ENCODE measurements at places on chromosomes 2 and 18. TPM values are rescaled to one million over a fixed set of nuclear protein-coding genes. Genes with fewer than 3 reads are reported as not detected.

DNA sequence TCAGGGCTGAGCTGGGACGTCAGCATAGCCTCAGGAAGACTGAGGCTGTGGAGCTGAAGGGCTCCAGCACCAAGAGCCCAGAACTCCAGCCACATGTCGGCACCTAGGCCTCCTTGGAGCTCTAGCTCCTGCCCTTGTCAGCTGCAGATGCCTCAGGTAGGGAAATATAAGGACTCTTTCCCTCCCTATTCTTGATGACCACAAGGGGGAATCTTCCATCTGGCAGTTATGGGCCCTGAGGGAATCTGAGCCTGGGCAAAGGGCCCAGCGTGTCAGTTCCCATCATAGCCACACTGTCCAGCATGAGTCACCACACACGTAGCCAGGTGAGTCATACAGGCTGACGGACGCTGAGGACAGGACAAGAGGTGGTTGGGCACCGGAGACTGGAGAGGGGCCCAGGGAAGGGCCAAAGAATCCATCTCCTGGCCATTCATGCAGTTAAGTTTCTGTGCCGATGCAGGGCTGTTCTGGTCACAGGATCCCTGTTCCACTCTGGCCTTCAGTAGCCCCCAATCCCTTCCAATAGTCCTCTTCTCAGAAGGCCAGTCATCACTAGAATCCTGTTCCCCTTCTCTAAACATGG, 1.8 kb downstream of the MPV17 start:
- H3K36me3 ChIP-seq, result peaks cover 14% of the 10 kb centered on the region
- peak; percentile 91 for DNase-seq
- H3K27me3 ChIP-seq, result no peaks in the 10 kb centered on the region
- H3K27ac ChIP-seq, result peak overlapping the region; percentile 93
- H3K4me1 ChIP-seq, result peaks cover 15% of the 10 kb centered on the region

ARHGEF4 gene
- 5.4 TPM for polyA plus RNA-seq

- H3K36me3 ChIP-seq, result peaks cover 7% of the 10 kb centered on the region
- H3K4me1 ChIP-seq, result no peaks in the 10 kb centered on the region
- no peaks in the 10 kb centered on the region for H3K27me3 ChIP-seq
- H3K4me3 ChIP-seq, result no peak overlapping the region
- H3K27ac ChIP-seq, result no peak overlapping the region
These were observed 178.7 kb downstream of the ANTXR1 start for GRCh38 chr2:69191634-69192033.

DNA sequence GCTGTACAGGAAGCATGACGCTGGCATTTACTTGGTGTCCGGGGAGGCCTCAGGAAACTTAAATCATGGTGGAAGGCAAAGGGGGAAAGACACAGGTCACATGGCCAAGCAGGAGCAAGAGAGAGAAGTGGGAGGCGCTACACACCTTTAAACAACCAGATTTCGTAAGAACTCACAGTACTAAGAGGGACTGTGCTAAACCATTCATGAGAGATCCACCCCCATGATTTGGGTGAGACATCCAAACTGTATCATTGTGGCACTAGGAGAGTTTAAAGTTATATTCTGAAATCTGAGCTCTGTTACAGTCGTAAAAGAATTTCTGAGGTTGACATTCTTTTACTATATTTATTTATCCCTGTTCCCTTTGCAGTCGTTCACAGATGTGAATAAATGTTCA, 116.6 kb downstream of the ICA1L start:
- no peaks in the 10 kb centered on the region for H3K4me1 ChIP-seq
- H3K27ac ChIP-seq, result no peak overlapping the region
- peaks cover 14% of the 10 kb centered on the region for H3K36me3 ChIP-seq

ABCB11 gene
- polyA plus RNA-seq, result 5.3 TPM

GRCh38 chr2:189511210-189511959, 69.2 kb downstream of the SLC40A1 start:
- H3K27ac ChIP-seq, result no peak overlapping the region
- peaks cover 7% of the 10 kb centered on the region for H3K4me1 ChIP-seq
- H3K27me3 ChIP-seq, result no peaks in the 10 kb centered on the region
- DNase-seq, result no peak
- H3K4me3 ChIP-seq, result no peak overlapping the region

DNA sequence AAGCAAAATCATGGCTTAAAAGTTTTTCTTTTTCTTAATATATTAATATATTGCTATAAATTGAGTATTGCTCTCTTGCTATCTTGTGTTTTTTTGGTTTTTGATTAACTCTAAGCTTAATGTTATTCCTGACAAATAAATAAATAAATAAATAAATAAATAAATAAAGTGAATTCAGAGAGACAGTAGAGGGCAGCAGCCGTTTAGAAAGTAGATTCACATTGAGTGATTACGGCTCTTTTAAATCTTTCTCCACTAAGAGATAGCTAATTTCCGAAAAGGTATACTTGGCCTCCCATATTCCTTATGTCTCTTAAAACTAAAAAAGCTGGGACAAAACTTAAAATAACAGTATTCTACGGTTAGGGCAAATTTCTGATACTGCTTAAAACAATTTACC, 34.3 kb downstream of the MSH2 start:
- H3K4me1 ChIP-seq, result no peaks in the 10 kb centered on the region
- no peak overlapping the region for H3K27ac ChIP-seq
- no peaks in the 10 kb centered on the region for H3K36me3 ChIP-seq

DNA sequence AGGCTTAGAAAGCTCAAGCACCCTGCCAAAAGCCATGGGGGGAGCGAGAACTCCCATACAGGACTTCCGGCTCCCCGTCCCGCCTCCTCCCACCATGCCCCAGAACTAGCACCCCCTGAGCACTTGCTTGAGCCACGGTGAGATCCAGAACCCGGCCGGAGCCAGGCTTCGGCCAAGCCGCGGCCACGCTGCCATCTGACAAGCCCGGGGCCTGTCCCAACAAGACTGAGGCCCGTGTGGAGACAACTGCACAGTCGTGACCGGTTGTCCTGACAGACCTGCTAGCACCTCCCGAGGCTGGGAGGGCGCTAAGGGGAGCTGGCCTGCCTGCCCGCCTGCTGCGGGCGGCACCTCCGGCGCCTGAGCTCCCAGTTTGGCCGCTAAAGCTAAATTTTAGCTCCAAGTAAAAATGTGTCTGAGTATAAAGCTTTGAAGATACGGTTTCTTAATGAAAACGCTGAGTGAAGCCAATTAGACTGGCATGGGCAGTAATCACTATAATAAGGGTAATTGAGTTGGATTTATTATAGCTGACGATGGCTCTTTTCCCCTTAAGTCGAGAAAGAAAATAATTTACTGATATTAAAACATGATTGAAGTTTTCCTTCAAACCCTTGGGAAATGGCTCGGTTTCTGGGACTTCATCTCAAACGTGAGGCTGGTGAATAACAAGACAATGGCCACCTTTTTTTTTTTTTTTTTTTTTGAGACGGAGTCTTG, 78.3 kb upstream of the ODC1 start:
- no peak for DNase-seq
- no peaks in the 10 kb centered on the region for H3K4me1 ChIP-seq
- H3K36me3 ChIP-seq, result no peaks in the 10 kb centered on the region
- no peak overlapping the region for H3K4me3 ChIP-seq
- H3K27me3 ChIP-seq, result no peaks in the 10 kb centered on the region

C2orf80 gene
- 0.84 TPM for polyA plus RNA-seq

- no peaks in the 10 kb centered on the region for H3K27me3 ChIP-seq
- H3K27ac ChIP-seq, result no peak overlapping the region
- H3K36me3 ChIP-seq, result peaks cover 3% of the 10 kb centered on the region
- H3K4me1 ChIP-seq, result peaks cover 20% of the 10 kb centered on the region
- DNase-seq, result no peak
These were observed 82.0 kb downstream of the LIMS1 start for GRCh38 chr2:108616318-108616717.

GRCh38 chr2:184357033-184357432, 241.3 kb upstream of the ZNF804A start:
- no peak overlapping the region for H3K27ac ChIP-seq
- no peaks in the 10 kb centered on the region for H3K4me1 ChIP-seq
- H3K36me3 ChIP-seq, result no peaks in the 10 kb centered on the region

SERPINB4 gene
- not detected for polyA plus RNA-seq

BMP10 gene
- polyA plus RNA-seq, result not detected

SLC4A3 gene
- polyA plus RNA-seq, result 3.3 TPM

IL36B gene
- not detected for polyA plus RNA-seq

DNA sequence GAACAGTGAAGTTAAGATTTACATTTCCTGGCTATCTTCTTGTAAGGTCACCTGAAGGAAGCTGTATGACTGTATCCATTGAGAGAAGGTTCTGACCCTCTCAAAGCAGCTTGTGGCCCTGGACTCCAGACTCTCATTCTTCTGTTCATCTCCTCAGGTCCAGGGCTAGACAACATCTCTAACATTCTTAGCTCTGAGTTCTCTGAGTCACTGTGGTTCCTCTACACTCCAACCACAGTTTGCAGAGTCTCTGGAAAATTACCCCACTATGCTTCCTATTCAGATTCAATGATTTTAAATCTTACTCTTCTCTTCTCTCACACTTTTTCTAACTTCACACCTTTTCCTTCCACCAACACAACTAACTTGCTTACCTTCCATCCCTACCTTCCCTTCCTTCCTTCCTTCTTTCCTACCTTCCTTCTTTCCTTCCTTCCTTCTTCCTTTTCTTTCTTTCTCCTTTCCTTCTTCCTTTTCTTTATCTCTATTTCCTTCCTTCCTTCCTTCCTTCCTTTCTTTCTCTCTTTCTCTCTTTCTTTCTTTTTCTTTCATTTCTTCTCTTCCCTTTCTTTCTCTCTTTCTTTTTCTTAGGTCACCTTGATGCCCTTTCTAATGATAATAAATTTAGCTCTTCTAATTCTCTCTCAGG, 824.3 kb upstream of the ZEB2 start:
- H3K4me3 ChIP-seq, result no peak overlapping the region
- H3K27me3 ChIP-seq, result no peaks in the 10 kb centered on the region
- H3K27ac ChIP-seq, result no peak overlapping the region
- no peaks in the 10 kb centered on the region for H3K36me3 ChIP-seq
- no peaks in the 10 kb centered on the region for H3K4me1 ChIP-seq

SEPTIN2 gene
- polyA plus RNA-seq, result 354 TPM

- H3K4me3 ChIP-seq, result no peak overlapping the region
- no peak overlapping the region for H3K27ac ChIP-seq
- no peaks in the 10 kb centered on the region for H3K36me3 ChIP-seq
- no peaks in the 10 kb centered on the region for H3K4me1 ChIP-seq
- no peak for DNase-seq
These were observed 307.7 kb downstream of the STK39 start for GRCh38 chr2:167939514-167940345.

REG3A gene
- polyA plus RNA-seq, result 1.4 TPM

MAP3K19 gene
- 0.01 TPM for polyA plus RNA-seq

GRCh38 chr2:105404736-105405135, 5.9 kb upstream of the FHL2 start:
- no peak overlapping the region for H3K4me3 ChIP-seq
- H3K27me3 ChIP-seq, result peaks cover 6% of the 10 kb centered on the region
- DNase-seq, result no peak
- H3K36me3 ChIP-seq, result no peaks in the 10 kb centered on the region
- H3K4me1 ChIP-seq, result peaks cover 15% of the 10 kb centered on the region

GRCh38 chr2:236073867-236074655, 94.1 kb downstream of the GBX2 start:
- peaks cover 3% of the 10 kb centered on the region for H3K36me3 ChIP-seq
- H3K27ac ChIP-seq, result peak overlapping the region; percentile 81
- H3K4me1 ChIP-seq, result peaks cover 22% of the 10 kb centered on the region
- no peak overlapping the region for H3K4me3 ChIP-seq
- no peak for DNase-seq

Data from large intestine (tissue), 12 donors.